ENCODE measurements at places on chromosomes 5 and 9.
A peak's percentile ranks its signal among the peaks of the same experiment; 100 is the strongest.

DNA sequence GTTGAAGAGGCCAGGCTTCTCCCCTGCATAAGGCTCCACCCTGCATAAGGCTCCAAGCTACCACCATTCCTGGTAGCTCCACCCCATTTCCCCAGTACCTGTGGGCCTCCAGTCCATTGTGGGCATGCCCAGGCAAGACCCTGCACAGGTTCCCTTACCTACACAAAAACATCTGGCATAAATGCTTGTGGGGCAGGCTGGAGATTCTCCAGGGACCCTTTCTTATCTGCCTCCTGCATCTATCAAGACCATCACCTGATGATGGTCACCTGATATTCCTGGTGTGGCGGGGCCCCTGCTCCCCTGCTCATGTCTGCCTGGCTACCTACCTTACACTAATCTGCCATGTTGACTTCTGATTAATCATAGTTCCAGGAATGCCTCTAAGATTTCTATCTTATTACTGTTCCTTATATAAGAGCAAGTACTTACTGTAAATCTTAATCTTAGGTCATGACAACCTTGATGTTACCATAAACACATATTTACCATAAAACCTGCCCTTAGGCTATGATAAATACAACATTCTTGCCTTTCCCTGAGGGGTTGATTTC is 41.0 kb downstream of the FGD3 start:
- no peak for DNase-seq

DNA sequence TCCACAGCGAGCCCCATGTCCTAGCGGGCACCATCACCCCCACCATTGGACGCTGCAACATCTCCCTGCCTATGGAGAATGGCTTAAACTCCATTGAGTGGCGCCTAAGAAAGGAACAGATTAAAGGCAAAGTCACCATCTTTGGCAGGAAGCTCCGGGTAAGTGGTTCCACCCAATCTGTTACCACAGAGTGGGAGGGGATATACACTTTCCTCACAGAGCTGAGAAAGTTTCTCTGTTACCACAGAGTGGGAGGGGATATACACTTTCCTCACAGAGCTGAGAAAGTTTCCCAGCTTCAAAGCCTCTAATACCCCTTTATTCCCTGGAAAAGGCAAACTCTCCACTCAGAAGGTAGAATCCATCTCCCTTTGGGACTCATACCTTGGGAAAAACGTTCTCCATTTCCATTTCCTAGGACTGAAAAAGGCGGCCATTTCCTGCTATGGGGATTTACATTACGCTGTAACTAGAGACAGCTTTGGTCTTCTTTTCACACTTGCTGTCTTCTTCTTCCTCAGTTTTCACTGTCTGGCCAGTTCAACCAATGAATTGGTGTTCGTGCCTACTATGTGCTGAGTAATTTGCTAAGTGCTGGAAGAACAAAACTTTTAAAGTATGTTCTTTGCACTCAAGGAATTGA is 63.4 kb upstream of the WWC1 start:
- DNase-seq: no peak

DNA sequence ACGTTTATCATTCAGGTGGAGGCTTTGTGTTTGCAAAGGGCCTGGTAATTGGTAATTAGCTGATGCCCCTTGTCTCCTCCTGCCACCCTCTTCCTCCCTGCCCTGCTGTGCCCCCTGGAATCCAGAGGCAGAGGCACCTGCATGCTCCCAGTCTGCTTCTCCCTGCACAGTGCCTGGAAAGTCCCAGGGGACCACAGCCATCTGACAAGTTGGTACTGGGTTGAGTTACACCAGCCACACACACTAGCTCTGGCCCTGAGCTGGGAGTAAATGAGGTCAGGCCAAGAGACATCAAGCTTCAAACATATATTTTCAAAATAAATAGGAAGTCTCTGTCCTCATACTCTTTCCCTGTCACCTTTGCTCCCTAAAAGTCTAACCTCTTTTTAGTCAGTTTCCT is 56.3 kb downstream of the INSYN2B start:
- no peak for DNase-seq

GRCh38 chr9:38060681-38061080 is 8.3 kb downstream of the SHB start:
- no peak for DNase-seq

DNA sequence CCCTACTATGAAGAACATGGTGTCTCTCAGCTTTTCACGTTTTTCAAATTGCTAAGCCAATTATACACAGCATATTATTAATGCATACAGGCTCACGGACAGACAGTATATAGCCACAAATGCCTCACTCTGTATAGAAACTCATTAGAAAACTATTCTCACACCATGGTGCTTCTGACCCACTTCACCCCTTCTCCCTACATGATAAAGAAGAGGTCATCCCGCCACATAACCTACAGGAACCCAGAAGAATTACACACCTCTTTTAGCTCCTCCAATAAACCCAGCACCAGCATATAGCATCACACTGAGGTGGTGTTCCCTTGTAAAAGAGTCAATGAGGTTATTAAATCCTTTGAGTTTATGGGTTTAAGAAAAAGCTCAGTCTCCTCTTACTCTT is 5.6 kb downstream of the TLE1 start:
- DNase-seq: no peak

DNA sequence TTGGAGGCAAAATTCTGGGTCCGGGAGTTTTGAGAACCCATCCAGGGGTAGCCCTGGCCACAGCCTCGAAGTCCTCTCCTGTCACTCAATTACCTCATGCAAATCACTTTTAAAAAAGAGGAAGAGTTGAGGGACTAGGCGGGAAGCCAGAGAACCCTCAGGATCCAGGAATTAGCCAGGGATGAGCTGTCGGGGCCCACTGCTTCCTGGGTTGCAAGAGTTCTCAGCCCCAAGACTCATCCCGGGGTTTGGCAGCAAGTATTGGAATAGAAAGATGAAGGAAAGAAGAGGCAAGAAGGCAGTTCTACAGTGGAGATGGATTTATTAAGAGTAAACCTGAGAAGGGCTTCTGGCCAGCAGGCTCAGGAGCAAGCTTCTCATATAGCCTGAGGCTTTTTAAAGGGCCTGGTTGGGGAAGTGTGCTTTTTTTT is 25.6 kb downstream of the C9orf50 start:
- DNase-seq: no peak

DNA sequence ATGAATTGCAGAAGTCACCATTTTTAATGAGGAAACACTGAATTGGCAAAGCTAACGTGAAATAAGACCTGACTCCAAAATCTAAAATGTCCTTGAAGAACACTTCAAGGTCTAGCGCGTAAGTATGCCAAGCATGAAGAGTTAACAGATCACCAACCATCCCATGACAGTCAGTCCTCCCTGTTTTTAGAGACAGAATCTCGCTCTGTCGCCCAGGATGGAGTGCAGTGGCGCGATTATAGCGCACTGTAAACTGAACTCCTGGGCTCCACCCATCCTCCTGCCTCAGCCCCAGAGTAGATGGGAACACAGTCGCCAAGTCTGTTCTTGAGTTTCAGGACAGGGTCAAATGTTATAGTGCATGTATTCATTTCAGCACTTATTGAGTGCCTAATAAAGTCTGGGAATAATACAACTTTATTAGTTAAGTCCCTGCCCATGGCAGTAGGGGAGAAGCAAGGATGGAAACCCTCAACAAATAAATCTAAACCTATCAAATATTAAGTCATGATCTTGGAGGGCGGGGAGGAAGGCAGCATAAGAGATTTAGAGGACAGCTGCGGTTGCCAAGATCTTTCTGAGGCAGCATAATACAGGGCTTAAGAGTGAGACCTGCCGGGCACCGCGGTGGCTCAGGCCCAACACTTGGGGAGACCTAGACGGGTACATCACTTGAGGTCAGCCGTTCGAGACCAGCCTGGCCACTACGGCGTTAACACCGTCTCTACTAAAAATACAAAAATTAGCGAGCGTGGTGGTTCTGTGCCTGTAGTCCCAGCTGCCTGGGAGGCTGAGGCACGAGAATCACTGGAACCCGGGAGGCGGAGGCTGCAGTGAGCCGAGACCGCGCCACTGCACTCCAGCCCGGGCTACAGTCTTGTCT is 1.1 kb downstream of the ATPSCKMT start:
- DNase-seq: no peak

GRCh38 chr5:100430268-100431195 is 104.6 kb upstream of the FAM174A start:
- peak; percentile 4 for DNase-seq

GRCh38 chr9:112971415-112971814 is 40.6 kb downstream of the ZNF883 start:
- DNase-seq: no peak

- DNase-seq: peak; percentile 44
Measured at GRCh38 chr9:34252670-34253459, 74.0 kb downstream of the UBAP1 start.

DNA sequence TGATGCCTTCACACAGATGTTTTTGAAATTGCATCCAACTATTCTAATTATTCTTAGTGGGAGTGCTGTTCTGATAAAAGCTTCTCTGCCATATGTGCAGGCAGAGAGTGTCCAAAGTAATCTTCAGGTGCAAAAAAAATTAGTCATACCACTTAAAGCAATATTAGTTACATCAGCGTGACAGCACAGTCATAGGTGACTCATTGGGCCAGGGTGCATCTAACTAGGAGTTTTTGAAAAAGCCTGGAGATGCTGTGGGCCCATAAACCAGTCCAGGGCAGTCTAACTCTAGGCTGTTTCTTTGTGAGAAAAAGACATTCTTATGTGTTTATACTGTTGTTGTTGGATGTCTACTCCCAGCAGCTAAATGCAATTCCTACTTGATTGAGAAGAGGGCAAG is 33.0 kb upstream of the C6 start:
- peak; percentile 71 for DNase-seq

- peak; percentile 46 for DNase-seq
Measured at GRCh38 chr9:97803167-97804058, 49.6 kb upstream of the FOXE1 start.

- no peak for DNase-seq
Measured at GRCh38 chr5:14383923-14384322, 197.7 kb upstream of the OTULINL start.

DNA sequence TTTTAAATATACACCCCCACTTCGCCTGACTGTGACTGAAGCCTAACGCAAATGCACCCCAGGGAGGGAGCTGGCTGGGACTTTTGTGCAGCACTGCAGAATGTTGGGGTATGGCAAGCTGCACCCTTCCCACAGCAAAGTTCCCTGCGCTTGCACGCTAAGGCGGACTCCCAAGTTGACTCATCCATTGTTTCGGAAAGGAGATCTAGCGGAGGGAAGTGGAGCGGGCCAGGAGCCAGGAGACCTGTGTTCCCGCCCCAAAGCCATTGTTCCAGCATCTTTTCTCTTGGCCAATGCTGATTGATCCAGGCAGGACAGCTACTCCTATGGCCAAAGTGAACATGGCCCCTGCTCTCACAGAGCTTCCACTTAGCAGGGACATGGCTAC is 202.9 kb downstream of the AOPEP start:
- no peak for DNase-seq

- peak; percentile 94 for DNase-seq
Measured at GRCh38 chr5:81420039-81420667, 26.2 kb upstream of the ACOT12 start.

DNA sequence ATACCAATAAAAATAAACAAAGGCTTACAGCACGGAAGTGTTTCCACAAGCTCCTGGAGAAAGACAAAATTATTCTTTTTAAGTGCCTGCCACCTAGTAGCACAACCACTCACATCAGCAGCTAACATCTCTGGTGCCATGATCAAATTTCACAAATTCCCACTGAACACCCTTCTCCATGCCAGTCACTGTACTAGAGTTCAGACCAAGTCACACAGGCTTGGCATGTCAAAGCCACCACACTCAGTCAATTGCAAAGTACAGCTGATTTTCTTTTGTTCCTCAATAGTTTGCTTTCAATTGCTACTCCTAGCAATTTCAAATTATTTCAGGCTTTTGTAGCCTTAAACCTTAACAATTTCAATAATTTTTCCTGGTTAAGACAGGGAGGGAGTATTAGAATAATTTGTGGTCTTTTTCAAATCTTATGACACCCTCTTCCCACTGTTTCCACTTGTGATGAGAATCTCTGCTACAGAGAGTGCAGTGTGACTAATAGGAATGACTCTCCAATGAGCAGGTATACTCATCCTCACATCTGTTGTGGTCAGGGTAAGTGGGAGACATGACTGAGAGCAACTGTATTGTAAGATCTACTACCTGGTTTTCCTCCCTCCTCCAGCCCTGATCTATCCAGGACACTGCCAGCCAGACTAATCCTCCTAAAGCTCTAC is 46.2 kb downstream of the RNF145 start:
- peak; percentile 90 for DNase-seq

DNA sequence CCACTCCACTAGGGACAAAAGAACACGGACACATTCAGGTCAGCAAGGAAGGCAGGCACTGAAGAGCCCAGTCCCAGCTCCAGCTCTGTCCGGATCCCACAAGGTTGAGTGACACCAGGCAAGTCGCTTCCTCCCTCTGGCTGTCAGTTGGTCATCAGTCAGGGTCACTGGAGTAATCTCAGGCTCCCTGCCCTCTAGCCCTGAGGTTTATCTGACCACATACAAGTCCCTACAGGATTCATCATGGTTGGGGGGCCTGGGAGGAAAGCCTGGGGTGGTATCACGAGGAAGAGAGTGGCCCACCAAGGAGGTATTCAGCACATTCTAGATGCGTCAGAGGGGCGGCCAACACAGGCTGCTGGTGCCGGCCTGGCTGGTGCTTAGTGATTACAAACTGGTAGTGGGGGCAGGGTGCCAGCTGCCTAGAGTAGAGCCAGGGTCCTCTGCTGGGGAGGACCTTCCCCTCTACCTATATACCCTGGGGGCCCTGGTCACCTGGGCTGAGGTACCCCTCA is 81.5 kb downstream of the SHB start:
- DNase-seq: no peak

- DNase-seq: peak; percentile 30
Measured at GRCh38 chr5:77139001-77139400, 51.9 kb upstream of the ZBED3 start.

DNA sequence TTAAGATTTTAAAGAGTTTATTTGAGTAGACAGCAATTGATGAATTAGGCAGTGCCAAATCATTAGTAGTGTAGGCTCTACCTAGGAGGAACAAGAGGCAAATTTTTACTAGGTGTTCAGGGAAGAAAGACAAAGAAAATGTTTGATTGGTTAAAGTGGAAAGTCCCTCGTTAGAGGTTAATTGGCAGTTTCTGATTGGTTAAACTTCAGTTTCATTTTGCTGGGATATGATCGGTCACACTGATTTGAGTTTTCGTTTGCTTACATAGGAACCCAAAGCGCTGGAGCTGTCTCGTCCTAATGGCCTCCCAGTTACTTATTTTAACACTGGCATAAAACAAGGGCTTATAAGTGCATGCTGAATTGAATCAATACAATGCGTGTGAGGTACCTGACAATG is 15.1 kb downstream of the DMAC1 start:
- DNase-seq: no peak
